Cortex of kidney (tissue), 1 donor: ENCODE measurements at places on chromosomes 7 and 10.

DNA sequence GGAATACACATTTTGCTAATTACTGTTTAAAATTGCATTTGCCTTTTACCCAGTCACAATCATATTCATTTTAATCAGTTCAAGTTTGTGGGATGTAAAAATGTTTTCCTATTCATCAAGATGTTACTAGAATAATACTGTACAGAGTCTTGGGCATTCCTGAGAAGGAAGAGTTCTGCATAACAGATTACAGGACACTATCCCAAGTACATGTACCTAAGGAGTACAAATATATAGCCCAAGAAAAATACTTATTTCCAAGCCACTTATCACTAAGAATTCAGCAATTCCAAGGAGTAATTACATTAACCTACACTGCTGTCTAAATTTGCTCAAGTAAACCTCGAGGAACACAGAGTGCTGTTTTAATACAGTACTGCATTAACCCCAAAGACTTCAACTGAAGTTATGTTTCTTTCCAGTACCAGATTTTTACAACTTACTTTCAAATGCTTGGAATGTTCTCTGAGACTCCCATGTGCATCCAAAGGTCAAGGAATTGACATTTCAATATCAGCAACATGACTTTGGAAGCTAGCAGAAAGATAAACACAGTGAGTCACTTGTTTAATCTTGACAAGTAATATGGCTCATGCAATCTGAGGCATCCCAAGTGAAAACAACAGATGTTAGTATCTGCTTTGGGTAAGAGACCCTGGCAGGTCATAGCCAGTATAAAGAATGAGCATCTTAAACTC, 125.4 kb upstream of the BET1 start:
- DNase-seq, result no peak

- no peak for DNase-seq
These were observed 9.3 kb downstream of the YKT6 start for GRCh38 chr7:44210107-44210506.

GRCh38 chr7:92740700-92741126, 95.7 kb downstream of the CDK6 start:
- DNase-seq, result no peak

- DNase-seq, result no peak
These were observed 5.4 kb downstream of the PSD start for GRCh38 chr10:102413053-102413705.

DNA sequence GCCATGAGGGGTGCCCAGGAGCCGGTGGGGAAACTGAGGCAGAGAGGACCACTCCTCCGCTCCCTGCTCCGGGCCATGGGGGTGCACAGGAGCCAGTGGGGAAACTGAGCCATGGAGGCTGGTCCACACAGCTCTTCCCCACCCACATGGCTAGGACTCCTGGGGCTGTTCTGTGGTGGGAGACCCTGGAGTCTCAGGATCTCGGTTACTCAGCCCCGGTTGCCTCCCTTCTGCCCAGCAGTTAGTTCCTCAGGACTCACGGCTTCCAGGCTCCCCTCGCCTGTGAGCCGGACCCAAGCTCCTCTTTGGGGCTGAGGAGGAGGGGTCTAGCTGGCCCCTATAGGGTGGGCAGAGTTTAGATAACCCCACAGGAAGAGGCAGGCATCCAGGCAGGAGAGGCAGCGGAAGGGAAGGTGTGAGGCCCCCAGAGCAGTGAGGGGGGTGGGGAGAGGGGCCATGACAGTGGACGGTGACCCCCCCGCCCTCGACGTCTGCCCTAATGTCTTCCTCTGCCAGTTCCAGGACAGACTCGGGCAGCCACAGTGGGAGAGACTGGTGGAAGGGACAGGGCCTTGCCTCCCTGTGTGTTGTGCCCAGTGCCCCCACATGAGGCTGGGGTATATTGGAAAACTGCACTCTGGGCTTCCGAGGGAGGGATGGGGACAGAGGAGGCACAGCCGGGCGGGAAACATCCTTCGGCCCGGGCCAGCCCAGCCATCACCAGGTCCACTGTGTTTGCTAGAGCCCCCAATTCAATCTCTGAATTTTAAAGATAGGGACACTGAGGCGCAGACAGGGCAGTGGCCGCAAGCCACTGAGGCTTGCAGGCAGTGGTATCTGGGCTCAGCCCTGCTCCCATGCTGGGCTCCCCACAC, 4.3 kb downstream of the ELFN1 start:
- DNase-seq, result no peak

DNA sequence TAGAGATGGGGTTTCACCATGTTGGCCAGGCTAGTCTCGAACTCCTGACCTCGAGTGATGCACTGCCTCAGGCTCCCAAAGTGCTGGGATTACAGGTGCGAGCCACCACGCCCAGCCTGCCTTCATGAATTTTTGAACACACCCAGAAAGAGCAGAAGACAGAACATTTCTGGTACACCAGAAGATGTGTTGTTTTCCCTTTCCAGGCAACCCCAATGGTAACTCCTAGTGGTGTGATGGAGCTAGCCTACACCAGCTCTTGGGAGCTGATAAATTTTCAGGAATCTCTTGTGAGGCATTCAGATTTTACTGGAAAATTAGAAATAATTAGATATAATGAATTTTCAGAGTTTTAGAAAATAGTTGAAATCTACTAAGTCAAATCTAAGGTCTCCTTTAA, 904 bp upstream of the CCDC7 start:
- no peak for DNase-seq

DNA sequence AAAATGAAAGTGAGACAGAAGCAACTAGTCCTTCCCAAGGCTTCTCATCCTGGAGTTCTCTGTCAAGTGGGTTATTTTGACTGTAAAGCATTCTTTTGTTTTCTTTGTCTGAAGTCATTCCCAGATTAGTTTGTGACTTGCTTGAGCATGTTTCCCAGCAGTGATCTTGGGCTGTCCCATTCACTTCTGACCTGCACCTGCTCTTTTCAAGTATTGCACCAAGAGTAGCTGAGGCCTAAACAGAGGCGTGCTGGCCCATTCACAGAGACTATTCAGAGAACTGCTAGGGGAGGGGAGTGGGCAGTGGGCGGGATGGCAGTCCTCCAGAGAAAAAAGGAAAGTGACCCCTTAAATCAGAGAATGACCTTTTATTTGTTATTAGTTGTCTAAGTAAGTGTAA, 61.3 kb downstream of the CACNA2D1 start:
- no peak for DNase-seq

- no peak for DNase-seq
These were observed 28.2 kb downstream of the SEMA3C start for GRCh38 chr7:80890426-80891258.

GRCh38 chr7:101250324-101250723, 5.4 kb upstream of the FIS1 start:
- no peak for DNase-seq

GRCh38 chr7:26101361-26102151, 50.4 kb upstream of the NFE2L3 start:
- no peak for DNase-seq

GRCh38 chr10:80154978-80155695, 22.6 kb downstream of the PLAC9 start:
- DNase-seq, result no peak

DNA sequence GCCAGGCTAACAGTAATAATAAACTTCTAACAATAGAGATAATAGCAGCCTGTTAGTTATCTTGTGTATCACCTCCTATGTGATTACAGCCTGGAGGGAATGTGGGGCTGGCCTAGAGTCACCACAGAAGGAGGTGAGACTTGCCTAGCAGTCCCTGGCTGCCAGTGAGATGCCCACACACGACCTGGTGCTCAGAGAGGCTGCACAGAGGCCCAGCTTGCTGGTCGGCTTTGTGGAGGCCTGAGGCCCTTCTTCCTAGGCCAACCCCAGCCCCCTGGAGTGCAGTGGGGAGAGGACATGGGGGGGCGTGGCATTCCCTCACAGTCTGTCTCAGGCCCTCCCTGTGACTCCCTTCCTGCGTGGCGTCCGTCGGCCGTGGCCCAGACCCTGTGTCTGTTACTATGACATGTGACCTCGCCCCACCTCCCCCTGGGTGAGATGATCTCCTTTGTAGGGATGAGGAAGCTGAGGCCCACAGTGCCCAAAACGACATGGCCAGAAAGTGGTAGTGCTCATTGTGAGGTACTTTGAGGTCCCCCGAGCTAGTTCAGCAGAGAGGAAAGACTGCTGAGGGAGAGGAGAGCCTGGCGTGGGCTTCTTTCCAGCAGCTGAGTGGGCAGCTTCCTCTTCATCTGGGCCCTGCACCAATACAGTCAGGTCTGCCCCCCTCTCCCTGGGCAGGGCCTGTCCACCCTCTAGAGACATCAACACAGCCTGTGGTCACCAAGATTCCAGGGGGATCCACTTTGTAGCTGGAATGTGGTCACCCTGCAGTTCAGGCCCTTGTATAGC, 29.7 kb downstream of the UNC5B start:
- DNase-seq, result no peak

DNA sequence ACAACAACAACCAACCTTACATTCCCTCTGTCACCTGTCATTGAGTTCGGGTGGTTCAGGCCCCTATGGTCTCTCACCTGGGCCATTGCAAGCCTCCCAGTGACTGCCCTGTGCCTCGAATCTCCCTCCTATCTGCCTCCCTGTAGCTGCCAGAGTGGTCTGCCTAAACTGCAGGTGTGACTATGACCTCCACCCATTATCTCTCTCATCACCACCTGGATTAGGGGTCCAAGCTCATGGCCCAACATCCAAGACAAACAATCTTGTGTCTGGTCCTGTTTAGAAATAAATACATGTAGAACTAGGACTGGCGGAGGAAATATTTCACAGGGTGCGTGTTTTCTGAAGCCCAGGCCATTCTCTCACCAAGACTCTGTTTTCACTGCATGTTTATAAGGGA, 146.6 kb downstream of the HERPUD2 start:
- no peak for DNase-seq

GRCh38 chr10:77856566-77856965, 70.0 kb downstream of the DLG5 start:
- DNase-seq, result no peak

DNA sequence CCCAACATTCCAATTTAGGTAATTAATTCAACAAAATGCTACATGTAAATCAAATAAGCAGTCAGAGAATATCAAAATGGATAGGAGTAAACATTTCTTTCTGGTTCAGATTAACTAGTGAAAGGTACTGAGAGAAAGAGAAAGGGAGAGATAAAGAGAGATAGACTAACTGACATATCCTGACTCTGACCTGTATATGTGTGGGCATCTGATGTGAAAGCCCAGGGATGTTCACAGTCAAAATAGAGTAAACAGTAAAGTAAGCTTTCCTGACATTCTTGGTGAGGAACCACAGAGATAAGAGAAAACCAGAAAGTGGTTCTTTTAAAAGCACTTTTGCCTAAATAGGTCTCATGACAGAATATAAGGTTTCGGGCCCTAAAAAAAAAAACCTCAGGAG, 37.5 kb upstream of the ANK3 start:
- DNase-seq, result no peak
